T-helper 17 cell (primary cell): ENCODE measurements at places on chromosomes 2 and 18.

GRCh38 chr2:12343141-12343540 is 373.6 kb upstream of the TRIB2 start:
- DNase-seq, result no peak

DNA sequence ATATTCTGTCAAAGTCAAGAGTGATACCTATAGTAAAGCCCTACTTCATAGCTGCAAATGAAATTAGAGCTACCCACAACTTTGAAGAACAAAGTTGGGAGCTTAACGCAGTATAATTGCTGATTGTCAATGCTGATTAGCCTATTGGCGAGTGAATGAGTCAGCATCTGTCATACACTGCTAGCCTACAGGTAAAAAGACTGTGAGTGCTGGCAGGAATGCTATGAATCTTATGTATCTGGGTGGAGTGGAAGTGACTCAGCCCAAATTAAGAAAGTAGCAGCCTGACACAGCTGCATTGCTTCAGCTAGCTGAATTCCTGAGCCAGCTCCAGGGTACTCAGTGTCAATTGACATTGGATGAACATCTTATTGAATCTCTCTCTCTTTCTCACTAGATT is 179.4 kb upstream of the DCC start:
- no peak for DNase-seq

GRCh38 chr2:217227794-217228193 is 367.9 kb upstream of the TNP1 start:
- no peak for DNase-seq

GRCh38 chr2:220674033-220674432 is 898.1 kb downstream of the EPHA4 start:
- DNase-seq, result no peak

DNA sequence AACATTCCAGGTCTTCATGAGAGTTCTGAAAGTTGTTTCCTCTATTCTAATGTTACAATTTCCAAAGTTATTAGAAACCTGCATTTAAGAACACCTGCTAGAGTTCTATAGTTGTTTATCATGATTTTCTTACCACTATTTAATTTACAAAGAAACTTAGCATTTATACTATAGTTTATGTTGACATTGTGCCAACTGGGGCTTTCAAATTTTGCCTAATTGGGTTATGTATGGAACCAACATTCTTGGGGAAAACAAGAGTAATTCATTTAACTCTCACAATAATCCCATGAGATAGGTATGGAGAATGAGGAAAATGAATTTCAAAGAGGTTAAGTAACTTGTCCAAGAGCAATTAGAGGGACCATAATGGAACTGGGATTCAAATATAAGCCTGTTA is 28.8 kb upstream of the ADCYAP1 start:
- no peak for DNase-seq

DNA sequence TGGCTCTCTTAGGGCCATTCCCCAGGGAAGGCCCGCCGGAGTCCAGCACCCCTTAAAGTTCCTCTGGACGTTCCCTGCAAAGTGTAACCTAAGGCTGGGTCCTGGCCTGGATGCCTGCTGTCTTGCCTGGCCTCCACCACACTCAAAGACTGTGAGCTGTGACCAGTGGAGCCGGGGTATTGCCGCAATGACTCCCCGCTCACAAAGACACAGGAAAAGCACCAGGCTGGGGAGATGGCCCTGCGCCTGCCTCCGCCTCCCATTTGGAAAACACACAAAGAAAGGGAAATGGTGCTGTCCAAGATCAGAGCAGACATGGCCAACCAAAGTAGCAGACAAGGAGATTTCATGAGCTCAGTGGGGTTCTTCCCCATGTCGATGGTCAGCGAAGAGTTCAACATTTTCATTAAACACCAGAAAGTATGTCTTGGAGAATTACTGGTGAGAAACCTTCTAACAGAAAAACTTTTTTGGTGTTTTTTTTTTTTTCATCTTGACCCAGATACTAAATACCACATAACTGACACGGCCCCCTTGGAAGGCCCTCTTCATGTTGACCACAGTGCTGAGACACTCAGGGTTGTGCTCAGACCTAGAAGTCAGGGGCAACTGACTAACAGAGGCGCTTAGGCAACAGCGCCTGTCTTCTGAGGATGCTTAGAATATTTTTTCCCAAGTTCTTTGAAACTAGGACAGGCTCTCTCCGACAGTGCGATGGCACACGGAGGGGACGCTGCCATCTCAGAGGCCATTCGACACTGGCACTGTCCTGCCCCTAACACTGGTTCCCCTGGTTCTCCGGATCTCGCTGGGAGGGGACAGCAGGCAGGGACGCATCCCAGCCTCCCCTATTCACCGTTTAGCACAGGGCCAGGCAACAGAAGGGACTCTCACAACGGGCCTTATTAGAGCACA is 226.4 kb upstream of the ID2 start:
- no peak for DNase-seq

DNA sequence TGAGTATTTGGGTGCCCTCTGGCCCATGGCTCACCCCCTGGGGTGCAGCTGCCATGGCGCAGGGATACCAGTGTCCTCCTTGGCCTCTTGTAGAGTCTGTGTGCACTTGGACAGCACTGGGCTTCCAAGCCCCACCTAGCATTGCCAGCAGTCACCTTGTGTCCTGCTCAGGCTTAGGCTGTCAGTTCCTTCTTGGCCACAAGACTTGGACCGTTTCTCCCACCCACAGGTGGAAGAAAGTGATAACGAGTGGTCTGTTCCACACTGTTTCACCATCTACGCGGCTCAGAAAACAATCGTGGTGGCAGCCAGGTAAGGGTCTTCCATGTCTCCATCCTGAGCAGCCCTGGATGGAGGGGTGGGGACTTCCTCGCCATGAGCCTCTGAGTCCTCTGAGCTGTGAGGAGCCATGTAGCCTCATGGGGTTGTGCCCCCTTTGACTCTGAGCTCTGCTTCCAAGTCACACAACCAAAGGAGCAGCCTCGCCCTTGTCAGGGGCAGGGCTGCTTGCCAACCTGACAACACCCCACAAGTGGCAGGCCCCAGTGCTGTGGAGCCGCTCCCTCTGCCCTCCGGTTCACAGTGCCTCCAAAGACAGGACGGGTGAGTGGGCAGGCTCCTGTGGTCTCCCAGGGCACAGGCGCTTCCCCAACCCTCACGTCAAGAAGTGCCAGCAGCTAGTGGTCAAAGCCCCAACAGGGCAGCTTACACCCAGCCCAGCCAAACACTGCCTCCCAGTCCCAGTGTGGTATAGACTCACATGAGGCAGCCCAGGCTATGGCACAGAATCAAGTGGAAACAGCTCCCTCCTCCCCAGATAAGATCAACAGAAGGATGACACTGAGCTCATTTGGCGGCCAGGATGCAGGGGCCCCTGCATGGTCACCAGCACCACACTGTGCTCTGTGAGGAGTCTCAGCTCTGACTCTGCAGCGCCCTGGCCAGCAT is 18.4 kb downstream of the STK25 start:
- no peak for DNase-seq

DNA sequence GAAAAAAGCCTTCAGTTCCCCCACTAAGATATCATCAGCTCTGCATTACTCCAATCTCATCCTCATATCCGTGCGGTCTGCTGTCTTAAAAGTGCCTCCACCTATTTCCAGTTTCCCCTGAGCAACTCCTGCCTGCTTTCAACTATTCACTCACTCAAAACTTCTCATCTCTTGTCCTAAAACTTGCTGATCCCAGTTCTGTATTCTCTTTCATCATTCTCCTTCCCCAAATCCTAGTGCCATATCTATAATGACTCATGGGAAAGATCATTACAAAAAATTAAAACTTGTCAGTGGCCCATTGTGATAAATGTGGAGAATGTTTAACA is 20.0 kb downstream of the ACVR1 start:
- DNase-seq, result no peak

DNA sequence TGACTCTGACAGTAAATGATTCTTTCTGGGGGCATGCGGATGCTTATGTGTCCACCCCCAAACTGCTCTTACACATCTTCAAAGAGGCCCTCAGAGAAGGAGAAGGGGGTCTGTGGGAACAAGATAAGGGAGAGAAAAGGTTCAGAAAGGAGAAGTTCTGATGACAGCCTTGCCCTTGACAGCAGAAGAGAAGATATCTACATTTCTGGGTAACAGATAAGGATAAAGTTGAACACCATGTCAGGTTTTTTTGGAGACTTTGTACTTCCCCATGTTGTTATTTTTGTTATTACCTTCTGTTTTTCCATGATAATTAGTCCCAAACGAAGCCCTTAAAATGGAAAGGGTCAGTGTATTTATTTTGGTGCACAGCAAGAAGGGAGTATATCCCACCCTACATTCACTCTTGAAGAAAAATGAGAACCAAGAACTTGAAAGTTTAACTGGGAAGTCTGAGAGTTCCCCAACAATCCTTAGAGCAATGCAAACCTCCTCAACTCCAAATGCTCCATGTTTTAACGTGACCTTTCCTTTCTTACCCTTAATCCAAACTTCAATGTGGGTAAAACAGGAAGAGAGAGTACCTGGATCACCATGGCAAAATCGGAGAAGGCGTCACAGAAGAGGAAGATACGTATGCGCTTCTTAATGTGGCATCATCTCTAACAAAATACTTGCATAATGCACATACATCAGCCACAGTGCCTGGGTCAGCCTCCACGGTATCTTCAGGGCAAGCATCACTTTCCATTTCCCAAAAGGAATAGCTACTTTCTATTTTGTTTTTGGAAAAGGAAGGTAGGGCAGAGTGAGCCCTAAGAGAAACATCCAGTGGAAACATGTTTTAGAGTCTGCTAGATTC is 264.6 kb upstream of the STON1 start:
- no peak for DNase-seq

- no peak for DNase-seq
These were observed 5.6 kb downstream of the TMEM247 start for GRCh38 chr2:46485002-46485401.
